MV-4-11 (cell line): ENCODE measurements at places on chromosomes 6 and 20.

- DNase-seq = peak; percentile 98
These were observed 285.4 kb downstream of the THBS2 start for GRCh38 chr6:168968228-168968627.

- DNase-seq = peak; percentile 62
These were observed 23.5 kb upstream of the ATRN start for GRCh38 chr20:3447321-3447720.

DNA sequence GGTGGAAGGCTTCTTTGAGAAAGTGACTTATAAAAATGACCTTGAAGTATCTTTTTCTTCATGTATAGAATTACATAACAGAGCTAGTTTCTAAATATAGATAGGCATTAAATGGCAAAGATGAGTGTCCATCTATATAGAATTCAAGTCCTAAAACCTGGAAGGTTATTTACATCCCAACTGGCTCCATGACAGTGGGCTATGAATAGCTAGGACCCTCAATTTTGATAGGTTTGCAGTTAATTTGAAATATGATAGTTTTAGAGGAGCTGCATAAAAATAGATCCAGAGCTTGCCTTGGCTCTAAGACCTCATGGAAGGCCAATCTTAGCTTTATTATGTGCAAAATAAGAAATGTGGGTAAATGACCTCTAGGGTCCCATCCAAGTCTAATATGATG lies 310.6 kb upstream of the CITED2 start:
- no peak for DNase-seq

DNA sequence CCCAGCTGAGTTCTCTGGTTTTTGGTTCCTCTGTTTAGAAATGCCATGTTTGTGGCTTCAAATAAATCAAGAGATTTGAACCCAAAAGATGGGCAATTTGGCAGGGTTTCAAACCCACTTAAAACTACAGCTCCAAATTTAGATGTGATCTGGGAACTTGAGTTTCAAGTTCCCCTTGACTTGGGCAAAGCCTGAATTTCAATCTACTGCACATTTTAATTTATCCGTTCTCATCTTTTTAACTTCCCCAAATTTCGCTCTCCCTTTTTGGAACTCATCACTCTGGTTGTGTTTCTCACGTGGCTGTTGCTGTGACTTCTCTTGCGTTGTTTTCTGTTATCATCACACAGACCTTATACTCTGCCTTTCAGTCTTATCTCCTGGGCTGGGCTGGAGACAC lies 230.9 kb downstream of the CDC5L start:
- peak; percentile 100 for DNase-seq

DNA sequence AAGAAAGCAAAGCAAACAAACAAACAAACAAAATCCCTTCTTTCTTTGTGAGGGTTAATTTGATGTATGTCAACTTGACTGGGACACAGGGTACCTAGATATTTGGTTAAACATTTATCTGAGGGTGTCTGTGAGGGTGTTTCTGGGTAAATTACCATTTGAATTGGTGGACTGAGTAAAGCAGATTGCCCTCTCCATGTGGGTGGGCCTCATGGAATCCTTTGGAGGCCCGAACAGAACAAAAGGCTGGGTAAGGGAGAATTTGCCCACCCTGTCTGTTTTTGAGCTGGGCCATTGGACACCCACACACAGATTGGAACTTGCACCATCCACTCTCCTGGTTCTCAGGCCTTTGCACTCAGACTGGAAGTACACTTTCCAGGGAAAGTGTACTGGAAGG lies 628.8 kb upstream of the CITED2 start:
- no peak for DNase-seq

DNA sequence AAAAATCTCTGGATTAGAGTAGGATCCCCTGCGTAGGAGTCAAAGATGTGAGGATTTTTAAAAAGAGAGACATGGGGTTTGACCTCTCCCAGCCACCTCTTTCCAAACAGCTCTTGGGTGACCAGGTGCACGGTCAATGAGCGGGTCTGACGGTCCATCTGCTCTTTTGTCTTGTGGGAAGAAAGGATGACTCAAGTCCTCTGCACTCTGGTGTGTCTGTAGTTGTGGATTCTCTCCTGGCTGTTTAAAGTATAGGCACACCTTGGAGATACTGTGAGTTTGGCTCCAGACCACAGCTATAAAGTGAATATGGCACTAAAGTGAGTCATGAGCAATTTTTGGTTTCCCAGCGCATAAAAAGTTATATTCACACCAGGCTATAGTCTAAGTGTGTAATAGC lies 209.8 kb downstream of the BMP7 start:
- DNase-seq = no peak

DNA sequence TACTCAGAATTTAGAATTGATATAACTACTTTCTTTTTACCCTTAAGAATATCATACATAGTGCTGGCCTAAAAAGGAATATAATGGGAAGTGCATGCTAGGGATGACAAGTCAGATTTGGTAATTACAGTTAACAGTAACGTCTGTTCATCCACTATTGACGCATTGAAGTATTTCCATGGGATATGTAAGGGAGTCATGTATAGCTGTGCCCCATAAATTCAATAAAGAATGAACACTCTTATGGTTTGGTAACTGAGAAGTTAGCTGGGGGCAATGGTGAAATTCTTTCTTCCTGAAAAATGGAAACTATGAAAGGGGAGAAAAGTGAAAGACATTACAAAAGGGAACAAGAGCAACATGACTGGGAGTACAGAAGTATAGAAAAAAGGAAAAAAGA lies 2.6 kb upstream of the COL19A1 start:
- DNase-seq = no peak

- no peak for DNase-seq
These were observed 86.5 kb downstream of the QRSL1 start for GRCh38 chr6:106715922-106716321.

GRCh38 chr20:36847710-36848040 lies 28.3 kb upstream of the TLDC2 start:
- peak; percentile 15 for DNase-seq

DNA sequence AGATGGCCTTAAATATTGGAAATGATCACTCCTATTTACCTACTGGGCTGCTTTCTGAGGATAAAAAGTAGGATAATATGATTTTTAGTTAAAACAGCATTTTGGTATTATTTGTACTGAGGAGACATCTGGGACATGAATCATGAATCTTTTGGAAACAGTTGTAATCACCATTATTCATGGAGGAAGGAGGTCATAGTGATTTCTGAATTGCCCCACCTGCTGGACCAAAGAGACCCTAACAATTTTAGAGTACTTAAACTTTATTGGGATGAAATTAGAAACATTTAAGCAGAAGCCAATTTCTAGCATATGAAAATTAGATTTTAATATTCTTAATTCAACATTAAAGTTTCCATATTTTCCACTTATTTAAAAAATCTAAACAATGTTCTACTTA lies 108.4 kb upstream of the SIM1 start:
- DNase-seq = peak; percentile 10

- DNase-seq = peak; percentile 70
These were observed 16.8 kb upstream of the ARFGEF2 start for GRCh38 chr20:48904566-48905296.

- no peak for DNase-seq
These were observed 11.8 kb upstream of the FERMT1 start for GRCh38 chr20:6134592-6134991.

DNA sequence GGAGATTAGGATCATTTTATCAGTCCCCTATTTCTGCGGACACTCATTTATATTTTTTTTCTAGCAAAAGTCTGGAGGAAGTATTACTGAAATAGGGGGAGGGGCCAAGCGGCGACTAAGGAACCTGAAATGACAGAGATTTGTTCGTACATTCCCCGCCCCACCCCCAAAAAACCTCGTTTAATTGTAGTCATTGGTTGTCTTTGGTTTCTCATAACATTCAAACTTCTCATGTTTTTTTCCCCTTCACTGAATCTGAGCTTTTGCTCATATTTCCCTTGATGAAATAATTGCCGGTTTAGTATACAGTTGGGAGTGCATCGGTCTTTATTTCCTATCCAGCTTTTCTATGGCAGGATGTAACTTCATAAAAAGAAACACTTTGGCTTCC lies 768 bp upstream of the FYN start:
- no peak for DNase-seq

- no peak for DNase-seq
These were observed 74.9 kb downstream of the HS3ST5 start for GRCh38 chr6:114267897-114268296.

- no peak for DNase-seq
These were observed 488.4 kb downstream of the PHF3 start for GRCh38 chr6:64123761-64124633.

DNA sequence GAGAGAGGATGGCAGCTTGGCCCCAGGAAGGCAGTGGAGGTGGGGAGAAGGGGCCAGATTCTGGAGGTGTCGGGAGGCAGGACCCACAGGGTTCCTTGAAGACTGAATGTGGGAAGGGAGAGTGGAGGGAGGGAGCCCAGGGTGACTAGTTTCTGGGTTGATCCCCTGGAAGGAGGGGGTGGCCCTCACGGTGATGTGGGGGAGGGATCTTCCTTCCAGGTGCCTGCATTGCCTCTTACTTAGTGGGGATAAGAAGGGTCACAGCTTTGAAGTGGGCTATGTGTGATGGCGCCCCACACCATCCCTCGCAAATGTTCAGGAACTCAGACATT lies 26.7 kb downstream of the VSTM2L start:
- no peak for DNase-seq

GRCh38 chr20:15287329-15287728 lies 949.9 kb upstream of the FLRT3 start:
- no peak for DNase-seq

- no peak for DNase-seq
These were observed 6.8 kb downstream of the HDDC2 start for GRCh38 chr6:125294925-125295324.

DNA sequence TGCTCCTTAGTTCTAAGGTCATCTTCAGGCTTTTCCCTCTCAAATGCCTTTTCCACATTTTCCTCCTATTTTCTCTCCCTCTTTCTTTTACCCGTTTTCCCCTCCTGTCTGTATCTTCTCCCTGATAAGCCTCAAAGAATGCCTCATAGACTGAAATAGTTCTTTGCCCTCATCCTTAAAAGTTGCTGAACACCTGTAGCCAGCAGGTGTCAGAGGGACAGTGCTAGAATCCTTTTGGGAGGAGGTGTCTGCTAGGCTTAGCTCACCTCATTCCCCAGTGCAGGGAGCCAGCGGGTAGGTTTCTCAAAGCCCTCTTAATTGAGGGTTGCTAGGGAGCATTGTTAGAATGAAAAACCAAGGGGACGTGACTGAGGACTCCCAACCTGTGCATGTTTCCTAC lies 204.0 kb downstream of the TSHZ2 start:
- no peak for DNase-seq

DNA sequence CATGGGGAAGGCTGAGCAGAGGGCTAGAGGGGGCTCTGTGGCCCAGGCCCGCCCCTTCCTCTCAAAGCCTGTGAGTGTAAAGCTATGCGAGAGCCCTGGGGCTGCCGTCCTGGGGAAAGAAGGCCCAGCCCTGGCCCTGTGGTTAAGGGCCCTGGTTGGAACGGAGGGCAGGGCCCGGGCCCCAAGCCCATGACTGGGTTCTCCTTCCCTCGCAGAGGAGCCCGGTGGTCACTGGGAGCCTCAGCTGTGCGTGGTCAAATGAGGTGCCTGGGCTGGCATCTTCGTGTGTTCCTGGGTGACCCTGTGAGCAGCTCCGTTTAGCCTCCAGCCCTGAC lies 56.0 kb downstream of the SMOC2 start:
- no peak for DNase-seq

DNA sequence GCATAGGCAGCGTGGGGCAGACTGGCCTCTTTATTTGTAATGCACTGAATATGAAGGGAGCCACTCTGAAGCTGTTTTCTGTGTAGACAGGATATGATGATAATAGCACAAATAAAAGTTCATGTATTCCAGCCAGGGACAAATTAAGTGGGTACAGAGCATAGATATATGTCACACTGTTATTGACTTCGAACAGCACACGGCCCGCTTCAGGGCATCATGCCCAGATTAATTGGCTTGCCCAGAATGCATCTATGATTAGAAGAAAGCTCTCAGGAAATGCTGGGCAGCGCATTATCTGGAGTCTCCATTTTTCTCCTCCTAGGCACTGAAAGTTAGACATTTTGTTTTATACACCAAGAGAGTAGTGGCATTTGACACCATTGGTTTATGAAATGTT lies 26.3 kb upstream of the SASH1 start:
- no peak for DNase-seq

DNA sequence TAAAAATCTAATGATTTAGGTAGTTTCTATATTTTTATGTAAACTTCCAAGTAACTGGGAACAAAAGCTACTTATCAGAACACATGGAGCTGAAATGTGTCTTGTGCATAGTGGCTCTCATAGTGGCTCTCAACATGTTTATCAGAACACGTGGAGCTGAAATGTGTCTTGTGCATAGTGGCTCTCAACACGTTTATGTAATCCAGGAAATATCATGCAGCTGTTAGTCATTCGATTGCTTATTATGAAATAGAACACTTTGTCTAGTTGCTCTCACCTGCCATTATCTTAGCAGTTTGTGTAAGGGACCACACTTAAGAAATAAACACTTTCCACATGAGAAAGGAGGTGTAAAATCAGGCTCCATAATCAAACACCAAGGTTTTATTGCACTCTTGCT lies 119.2 kb upstream of the ASCC3 start:
- DNase-seq = peak; percentile 64

GRCh38 chr6:32082478-32082877 lies 26.7 kb downstream of the TNXB start:
- DNase-seq = no peak

DNA sequence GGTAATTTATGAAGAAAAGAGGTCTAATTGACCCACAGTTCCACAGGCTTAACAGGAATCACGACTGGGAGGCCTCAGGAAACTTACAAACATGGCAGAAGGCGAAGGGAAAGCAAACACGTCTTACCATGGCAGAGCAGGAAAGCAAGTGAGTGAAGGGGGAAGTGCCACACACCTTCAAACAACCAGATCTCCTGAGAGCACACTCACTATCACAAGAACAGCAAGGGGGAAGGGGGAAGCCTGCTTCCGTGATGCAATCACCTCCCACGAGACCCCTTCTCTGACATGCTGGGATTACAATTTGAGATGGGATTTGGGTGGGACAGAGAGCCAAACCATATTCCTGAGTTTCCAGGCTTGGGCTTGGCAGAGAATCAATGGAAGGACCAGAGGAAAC lies 124.1 kb upstream of the RAB32 start:
- no peak for DNase-seq

DNA sequence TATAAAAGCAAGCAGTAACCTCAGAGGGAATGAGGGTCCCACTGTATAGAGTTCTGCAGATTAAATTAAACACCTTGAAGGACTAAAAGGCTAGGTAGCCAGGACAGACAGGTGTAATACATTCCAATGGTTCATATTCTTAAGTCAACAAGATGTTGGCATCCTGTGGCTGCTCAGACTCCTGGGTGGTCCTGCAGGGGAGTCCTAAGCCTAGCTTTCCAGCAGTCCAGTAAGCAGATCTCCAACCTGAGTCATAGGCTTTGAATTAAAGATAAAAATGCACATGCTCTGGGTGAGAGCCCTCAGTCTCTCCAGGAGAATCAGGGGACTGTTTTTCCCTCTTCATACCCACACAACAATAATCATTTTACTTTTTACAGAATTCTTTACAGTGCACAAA lies 307.3 kb upstream of the SUPT3H start:
- DNase-seq = no peak

- DNase-seq = no peak
These were observed 123.7 kb downstream of the AKAP7 start for GRCh38 chr6:131258816-131259476.
